ENCODE measurements at places on chromosomes 4 and X. TPM values are rescaled to one million over a fixed set of nuclear protein-coding genes. Genes with fewer than 3 reads are reported as not detected.

Gene NCAPG
- total RNA-seq, result 0.26 TPM

Gene LONRF3
- 15.3 TPM for total RNA-seq

Gene SATL1
- total RNA-seq, result not detected

Gene VCX
- not detected for total RNA-seq

Gene FAM133A
- total RNA-seq, result not detected

Gene GYG2
- total RNA-seq, result 6.0 TPM

Gene CNKSR2
- 60.0 TPM for total RNA-seq

Gene PDZD4
- total RNA-seq, result 2.6 TPM

Gene USP46
- 6.7 TPM for total RNA-seq

Gene SEC24B
- 16.3 TPM for total RNA-seq

DNA sequence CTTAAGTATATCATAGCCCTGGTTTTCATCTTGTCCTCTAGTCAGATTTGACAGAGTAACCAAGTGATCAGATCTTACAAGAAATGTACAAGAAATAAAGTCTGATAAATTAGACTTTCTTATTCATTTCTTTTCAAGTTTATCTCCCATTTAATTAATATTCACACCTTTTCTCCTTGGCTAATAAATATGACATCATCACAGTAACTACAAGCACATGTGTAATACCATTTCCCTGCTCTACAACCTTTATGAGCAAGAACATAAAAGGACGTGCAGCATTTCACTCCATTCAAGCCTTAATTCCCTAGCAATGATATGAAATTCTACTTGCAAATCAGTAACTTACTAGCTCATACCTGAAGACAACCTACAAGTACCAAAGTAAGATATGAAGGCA is 88.5 kb downstream of the BRWD3 start:
- DNase-seq, result no peak

DNA sequence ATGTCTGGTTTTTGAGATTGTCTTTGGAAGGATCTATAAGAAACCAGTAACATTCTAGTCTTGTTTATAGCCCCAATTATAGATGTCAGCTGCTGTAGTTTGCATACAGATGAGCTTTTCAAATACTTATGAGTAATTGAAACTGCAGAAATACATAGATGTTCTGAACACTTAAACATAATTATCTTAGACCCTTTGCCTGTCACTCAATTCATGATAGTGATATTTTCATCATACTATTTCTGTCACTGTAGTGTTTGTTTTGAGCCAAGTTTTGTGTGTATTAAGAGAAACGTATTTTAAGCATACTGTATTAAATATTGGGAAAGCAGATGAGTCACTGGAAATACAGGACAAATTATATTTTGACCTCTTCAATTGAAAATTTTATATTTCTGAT is 69.8 kb upstream of the SMARCA5 start:
- DNase-seq, result no peak

GRCh38 chr4:15951781-15952180 is 11.2 kb downstream of the FGFBP2 start:
- DNase-seq, result no peak

DNA sequence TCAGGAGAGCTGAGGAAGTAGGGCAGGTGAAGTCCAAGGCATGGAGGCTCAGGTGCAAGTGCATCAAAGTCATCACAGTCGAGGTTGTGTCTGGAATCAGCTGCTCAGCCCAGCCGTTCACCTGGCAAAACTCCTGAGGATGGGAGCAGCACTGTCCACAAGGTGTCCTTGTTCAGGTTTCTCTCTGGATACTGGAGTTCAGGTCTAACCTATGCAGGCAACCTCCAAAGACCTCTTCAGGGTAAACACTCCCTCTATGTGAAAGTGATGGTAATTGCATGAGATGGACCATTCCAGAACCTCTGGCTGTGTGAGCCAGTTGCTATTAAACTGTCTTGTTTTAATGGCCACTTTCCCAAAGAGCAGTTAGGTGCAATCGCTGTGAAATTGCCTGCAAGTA is 120.2 kb upstream of the PSAPL1 start:
- no peak for DNase-seq

GRCh38 chr4:185998791-185999190 is 70.2 kb upstream of the TLR3 start:
- DNase-seq, result no peak

- DNase-seq, result no peak
Measured at GRCh38 chrX:2490634-2491033, 10.1 kb downstream of the DHRSX start.

DNA sequence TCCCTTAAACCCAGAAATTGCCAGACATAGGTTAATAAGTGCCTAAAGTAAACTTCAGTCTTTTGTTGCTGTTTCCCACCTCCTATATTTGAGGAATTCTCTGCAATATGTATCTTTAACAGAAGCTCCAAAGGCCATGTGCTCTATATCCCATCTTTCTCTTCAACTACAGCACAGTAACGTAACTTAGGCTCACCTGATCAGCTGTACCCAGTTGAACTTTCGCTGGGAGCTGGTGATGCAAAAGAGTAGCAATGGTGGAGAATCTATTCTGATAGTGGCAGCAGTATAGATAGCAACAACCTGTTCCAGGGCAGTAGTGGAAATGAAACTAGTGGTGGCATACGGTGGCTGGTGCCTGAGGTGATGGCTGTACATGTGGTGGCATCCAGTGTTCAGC is 33.2 kb upstream of the YTHDC1 start:
- no peak for DNase-seq

DNA sequence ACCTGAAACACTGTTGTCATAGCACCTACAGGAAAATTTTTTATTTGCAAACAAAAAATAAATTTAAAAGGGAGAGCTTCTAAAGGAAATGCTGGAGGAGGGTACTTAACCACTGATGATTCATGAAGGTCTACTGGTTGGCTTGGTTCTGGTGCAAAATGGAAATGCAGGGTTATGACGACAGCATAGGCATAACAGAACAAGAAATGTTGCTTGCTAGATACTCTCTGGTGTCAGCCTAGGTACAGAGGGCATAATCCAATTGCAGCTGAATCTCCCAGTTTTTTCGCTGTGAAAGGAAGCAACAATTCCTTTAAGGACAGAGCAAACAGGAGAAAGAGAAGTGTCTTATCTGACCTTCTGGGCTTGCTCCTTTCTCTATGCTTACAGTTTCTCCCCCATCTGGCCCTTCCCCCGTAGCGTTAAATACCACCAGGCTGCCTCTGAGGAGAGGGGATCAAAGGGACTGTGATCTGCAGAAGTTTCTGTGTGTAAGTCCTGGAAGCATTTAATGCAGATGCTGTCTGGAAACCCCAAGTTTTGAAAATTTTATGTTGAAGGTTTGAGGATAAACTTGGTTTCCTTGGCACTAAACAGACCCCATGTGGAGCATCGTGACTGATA is 23.7 kb upstream of the CASK start:
- no peak for DNase-seq

DNA sequence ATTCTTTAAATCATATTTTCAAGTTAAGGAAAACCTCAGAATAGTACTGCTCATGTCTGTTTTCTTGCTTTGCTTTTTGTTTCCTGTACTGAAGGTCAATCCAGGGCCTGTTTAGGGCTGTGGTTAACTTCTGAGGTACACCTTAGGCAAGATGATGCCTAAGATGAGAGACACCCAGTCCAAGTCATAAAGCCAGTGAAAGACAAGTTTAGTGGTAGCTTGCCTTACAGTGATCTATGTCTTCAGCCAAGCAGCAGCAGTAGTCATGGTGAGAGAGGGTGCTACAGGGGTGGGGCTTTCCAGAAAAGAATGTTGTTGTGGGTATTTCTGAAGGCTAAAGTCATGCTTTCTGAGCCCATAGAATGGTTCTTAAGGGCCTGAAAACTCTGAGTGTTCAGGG is 173.7 kb downstream of the VSIG4 start:
- DNase-seq, result no peak

DNA sequence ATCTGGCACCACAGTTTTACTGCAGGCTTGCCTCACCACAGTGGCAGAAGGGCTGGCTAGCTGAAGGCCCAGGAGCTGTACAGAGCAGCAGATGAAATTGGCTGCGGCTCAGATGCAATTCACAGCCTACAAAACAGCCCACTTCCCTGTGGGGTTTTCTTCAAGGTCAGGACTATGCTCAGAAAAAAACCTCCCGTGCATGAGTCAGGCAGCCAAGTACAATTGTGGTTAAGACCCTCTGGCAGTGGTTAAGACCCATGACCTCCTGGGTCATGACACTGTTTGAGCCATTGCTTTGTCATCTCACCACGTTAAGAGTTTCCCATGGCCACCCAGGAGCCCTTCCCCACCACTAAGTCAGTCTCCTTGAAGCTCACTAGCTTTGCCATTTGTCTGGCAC is 276.3 kb downstream of the HNRNPD start:
- DNase-seq, result no peak

All from body of pancreas (tissue), 4 donors.